Cardiac muscle cell (in vitro differentiated cells and primary cell): ENCODE measurements at places on chromosomes 2 and 18. TPM values are rescaled to one million over a fixed set of nuclear protein-coding genes. Genes with fewer than 3 reads are reported as not detected.

GRCh38 chr2:25306777-25307368 is 34.9 kb downstream of the DNMT3A start:
- no peak for DNase-seq

Gene OBSL1
- polyA plus RNA-seq = 276 and 302 TPM in 2 replicates

GRCh38 chr2:63743982-63744966 is 97.4 kb upstream of the UGP2 start:
- no peak for DNase-seq

- no peak for DNase-seq
These were observed 124.8 kb downstream of the MSTN start for GRCh38 chr2:189937691-189938090.

Gene MERTK
- 4.5 and 4.9 TPM in 2 replicates for polyA plus RNA-seq

DNA sequence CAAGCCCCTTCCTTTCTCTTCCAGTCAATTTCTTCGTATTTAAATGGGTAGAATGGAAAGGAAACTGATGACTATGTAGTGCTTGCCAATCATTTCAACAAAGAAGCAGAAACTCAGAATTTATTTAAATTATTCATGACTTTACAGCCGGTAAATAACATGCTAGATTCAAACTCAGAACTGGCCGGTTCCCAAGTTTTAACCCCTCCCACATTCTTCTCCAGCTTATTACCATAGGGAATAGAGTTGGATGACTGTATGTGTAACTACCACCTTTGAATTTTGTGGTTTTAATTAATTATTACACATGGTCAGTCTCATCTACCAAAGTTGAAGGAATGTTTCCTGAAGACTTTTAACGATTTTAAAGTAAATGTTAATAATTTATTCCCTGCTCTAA is 819.3 kb upstream of the LRATD1 start:
- DNase-seq = no peak

Gene ADRA2B
- 28.5 and 50.8 TPM in 2 replicates for polyA plus RNA-seq

DNA sequence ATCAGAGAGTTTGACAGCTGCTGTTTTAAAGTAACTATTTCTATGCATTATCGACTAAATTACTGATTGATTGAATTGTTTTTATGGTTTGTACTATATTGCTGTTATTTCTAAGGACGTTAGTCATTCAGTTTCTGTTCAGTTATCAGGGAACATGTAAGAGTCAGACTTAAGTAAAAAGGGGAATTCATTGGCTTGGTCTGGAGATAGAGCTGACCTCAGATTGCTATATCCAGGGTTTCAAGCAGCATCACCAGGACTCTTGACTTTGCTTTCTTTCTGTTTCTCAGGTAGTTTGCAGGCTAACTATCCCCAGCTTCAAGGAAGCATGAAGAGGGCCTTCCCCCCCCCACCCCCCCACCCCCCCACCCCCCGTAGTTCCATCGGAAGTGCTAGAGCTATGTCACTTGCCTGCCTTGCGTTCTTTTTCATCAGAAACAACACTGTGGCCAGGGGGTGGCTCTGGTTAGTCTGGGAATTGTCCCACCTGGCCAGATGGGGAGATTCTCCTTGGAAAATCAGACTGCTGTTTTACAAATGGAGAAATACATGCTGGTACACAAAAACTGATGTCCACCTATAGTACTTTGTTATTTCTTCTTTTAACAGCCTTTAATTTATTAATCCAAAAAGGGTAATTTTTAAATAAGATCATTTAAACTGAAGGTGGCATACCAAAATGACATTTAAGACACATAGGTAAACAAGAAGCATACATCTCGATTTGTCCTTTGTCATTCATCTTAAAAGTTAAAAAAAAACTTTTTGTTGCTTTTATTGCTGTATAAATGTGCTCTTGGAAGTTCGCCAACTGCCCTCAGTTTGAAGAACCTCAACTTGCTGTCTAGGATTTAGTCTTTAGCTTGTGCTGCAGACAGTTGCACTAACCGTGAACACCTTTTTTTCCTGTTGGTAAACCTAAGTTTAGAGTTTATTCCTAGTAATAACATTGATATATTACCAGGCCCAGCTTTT is 9.4 kb downstream of the SMAD4 start:
- DNase-seq = peak; percentile 45
